ENCODE measurements at places on chromosomes 13 and 19. TPM values are rescaled to one million over a fixed set of nuclear protein-coding genes. Genes with fewer than 3 reads are reported as not detected.
A peak's percentile ranks its signal among the peaks of the same experiment; 100 is the strongest.

DNA sequence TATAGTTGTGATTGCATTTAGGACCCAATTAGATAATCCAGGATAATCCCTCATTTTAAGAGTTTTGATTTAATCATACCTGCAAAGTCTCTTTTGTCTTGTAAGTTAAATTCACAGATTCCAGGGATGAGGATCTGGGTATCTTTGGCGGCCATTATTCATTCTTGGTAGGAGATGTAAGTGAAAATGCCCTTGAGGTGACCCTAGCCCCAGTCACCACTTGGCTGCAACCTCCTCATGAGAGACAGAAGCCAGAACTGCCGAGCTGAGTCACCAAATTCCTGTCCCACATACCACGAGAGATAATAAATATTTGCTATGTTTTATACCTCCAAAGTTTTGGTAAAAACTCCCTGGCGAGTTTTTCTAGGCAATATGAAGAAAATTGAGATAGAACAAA lies 389.4 kb downstream of the RFC3 start:
- peak; percentile 9 for DNase-seq

GRCh38 chr13:40664350-40665125 lies 1.9 kb downstream of the FOXO1 start:
- peak; percentile 36 for DNase-seq

DNA sequence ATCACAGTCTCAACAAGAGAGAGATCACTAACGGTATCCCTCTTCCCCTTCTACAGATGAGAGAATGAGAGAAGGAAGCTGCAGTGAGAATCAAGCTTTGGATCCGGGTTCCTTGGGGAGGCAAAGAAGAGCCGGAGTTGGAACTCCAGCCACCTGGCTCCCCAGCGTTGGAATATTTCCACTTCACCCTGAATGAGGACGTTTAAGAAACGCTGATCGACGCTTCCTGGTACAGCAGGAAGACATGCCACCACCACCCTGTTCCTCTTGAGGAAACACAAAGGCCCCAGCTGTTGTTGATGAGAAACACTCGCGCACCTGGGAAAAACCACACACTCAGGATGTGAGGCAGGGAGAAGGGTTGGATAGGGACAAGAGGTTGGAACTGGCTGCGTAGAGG lies 11.3 kb upstream of the CACNG8 start:
- DNase-seq: no peak

DNA sequence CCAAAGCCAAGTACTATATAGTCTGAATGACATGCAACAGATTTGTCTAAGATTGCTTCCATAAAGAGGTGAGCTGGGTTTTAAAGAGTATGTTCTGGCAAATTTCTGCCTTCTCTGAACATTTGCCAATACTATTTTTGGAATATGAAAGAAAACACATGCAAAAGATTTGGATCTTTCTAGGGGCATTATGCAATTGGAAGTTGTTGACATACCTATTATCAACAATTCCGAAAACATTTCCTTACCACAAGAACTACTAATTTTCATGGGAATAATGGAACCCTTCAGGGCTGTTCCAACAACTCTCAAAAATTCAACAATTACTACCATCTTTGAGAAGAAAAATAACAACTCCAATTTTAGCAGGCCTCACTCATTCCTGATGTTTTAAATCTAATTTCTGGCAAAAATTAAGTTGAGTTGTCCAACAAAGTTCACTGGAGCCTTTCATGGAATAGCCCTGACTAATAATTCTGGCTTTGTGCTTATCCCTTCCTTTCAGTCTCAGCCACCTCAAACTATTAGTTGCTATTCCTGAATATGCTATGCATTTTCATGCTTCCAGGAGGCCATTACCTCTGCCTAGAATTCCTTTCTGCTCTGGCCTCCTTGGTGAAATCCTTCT lies 250.0 kb downstream of the RGCC start:
- DNase-seq: no peak

- DNase-seq: peak; percentile 36
Measured at GRCh38 chr13:73835138-73835721, 299.0 kb downstream of the KLF12 start.

The PNMA8B gene
- total RNA-seq: not detected

The FBXO27 gene
- total RNA-seq: 9.9 TPM

DNA sequence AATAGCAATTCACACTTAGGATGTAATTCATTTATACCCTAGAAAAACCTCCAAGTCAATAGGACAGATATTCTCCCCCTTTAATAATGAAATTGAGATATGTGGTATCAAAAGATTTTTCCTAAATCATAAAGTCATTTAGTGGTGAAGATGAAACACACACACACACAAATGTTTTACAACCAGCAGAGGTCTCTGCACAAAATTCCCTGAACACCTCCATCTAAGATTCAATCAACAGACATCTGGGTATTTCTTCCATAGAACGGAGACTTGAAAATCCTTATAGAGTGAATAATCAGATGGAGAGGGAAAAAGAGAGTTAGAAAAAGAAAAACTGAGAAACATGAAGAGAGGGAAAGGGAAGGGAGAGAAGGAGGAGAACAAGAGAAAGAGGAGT lies 52.8 kb downstream of the MYCBP2 start:
- no peak for DNase-seq

GRCh38 chr13:112105244-112105681 lies 38.3 kb downstream of the SOX1 start:
- no peak for DNase-seq

- DNase-seq: no peak
Measured at GRCh38 chr19:15587663-15588062, 27.4 kb upstream of the CYP4F8 start.

DNA sequence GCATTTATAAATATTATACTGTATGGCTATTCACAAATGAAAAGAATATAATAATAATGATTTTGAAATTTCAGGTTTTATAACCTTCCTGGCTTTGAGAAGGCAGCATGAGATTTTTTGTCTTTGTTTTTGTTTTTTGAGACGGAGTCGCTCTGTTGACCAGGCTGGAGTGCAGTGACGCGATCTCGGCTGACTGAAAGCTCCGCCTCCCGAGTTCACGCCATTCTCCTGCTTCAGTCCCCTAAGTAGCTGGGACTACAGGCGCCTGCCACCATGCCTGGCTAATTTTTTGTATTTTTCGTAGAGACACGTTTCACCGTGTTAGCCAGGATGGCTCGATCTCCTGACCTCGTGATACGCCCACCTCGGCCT lies 64.1 kb downstream of the ZNF429 start:
- no peak for DNase-seq

The COX6B2 gene
- total RNA-seq: 2.7 TPM

- no peak for DNase-seq
Measured at GRCh38 chr19:31352782-31353651, 3.8 kb upstream of the TSHZ3 start.

Data from mammary epithelial cell (primary cell).